ENCODE measurements at places on chromosomes 16 and 17. TPM values are rescaled to one million over a fixed set of nuclear protein-coding genes. Genes with fewer than 3 reads are reported as not detected.

DNA sequence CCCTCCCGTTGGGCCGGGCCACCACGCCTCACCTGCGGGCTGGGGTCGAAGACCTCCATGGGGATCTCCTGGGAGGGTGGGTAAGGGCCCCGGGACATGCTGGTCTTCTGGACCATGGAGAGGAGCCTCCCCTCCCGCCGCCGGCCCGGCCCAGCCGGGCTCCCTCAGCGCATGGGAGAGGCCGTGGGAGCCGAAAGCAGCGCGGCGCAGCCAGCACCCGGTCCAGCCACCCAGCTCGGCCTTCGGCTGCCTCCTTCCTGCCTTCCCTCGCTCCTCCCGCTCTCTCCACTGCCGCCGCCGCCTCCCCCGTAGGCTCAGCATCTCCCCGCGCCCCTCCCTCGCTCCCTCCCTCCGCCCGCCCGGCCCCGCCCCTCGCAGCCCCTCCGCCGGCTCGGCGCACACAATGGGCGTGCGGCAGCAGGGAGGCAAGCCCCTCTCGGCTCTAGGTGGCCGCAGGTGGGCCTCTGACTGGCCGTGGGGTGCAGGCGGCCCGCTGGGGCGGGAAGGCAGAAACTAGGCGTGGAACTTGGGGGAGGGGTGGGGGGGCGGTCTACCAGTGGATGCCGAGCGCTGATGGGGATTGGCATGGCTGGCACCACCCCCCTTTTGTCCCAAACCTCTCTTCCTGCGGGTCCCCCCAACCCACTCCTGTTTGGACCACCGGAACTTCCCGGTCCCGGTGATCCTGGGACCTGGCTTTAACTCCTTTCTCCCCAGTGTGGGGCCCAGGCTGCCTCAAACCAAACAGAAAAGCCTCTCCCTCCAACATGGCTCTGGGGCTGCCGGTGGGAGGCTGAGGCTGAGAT lies at the start of gene CACNB1:
Gene CACNB1, minus strand, starts transcription at position 290 of the 806 bp plus-strand sequence. Its CDS starts 174 bp downstream, at position 116.
- H3K27me3 ChIP-seq = no peaks in the 10 kb centered on the region
- DNase-seq = peak; percentile 87
- peaks cover 3% of the 10 kb centered on the region for H3K4me1 ChIP-seq
- peak within 1 kb of the TSS; percentile 66 for H3K27ac ChIP-seq
- peak within 1 kb of the TSS; percentile 63 for H3K4me3 ChIP-seq
- no peaks in the 10 kb centered on the region for H3K36me3 ChIP-seq

DNA sequence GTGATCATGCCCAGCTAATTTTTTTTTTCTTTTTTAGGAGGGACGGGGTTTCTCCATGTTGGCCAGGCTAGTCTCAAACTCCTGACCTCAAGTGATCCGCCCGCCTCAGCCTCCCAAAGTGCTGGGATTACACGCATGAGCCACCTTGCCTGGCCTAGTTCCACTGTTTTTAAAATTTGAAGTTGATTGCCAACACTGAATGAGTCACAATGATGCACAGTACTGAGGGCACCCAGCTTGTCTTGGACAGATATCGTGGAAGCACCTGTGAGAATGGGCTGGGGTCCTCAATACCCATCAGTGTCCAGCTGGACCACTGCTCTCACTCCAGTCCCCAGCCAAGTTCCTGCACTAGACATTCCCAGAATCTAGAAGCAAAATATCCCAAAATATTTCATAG lies 2.5 kb downstream of the KNOP1 start:
- DNase-seq = no peak
- H3K27me3 ChIP-seq = no peaks in the 10 kb centered on the region
- H3K4me3 ChIP-seq = no peak overlapping the region
- no peaks in the 10 kb centered on the region for H3K36me3 ChIP-seq
- no peak overlapping the region for H3K27ac ChIP-seq

GRCh38 chr17:56988901-56989572 lies 11.1 kb downstream of the SCPEP1 start:
- no peak overlapping the region for H3K27ac ChIP-seq
- H3K4me3 ChIP-seq = no peak overlapping the region
- H3K27me3 ChIP-seq = no peaks in the 10 kb centered on the region
- no peaks in the 10 kb centered on the region for H3K4me1 ChIP-seq
- no peak for DNase-seq
- no peaks in the 10 kb centered on the region for H3K36me3 ChIP-seq

DNA sequence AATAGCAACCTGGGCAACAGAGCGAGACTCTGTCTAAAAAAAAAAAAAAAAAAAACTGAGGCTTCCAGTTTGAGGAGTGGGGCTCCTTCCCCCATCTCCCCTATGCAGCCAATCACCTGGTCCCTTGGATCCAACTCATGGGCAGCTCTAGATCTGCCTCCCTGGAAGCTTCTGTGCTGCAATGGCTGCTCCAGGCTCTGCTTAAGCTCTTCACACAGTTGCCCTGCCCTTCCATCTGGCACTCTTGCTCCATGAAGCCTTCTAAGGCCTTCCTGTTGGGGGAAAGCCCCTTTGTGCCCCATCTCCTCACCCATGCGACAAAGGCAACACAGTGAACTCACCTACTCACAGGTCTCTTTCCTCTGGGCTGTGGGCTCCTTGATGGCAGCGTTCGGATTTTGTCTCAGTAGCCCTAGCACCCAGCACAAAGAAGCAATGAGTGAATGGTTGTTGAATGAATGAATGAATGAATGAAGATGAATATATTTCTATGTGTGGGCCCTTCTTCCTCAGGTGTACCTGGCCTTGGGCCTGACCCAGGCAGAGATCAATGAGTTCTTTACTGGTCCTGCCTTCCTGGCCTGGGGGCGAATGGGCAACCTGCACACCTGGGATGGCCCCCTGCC lies 1.9 kb downstream of the NAGLU start:
- DNase-seq = no peak
- no peaks in the 10 kb centered on the region for H3K36me3 ChIP-seq
- H3K4me3 ChIP-seq = no peak overlapping the region
- no peaks in the 10 kb centered on the region for H3K4me1 ChIP-seq
- H3K27me3 ChIP-seq = no peaks in the 10 kb centered on the region

DNA sequence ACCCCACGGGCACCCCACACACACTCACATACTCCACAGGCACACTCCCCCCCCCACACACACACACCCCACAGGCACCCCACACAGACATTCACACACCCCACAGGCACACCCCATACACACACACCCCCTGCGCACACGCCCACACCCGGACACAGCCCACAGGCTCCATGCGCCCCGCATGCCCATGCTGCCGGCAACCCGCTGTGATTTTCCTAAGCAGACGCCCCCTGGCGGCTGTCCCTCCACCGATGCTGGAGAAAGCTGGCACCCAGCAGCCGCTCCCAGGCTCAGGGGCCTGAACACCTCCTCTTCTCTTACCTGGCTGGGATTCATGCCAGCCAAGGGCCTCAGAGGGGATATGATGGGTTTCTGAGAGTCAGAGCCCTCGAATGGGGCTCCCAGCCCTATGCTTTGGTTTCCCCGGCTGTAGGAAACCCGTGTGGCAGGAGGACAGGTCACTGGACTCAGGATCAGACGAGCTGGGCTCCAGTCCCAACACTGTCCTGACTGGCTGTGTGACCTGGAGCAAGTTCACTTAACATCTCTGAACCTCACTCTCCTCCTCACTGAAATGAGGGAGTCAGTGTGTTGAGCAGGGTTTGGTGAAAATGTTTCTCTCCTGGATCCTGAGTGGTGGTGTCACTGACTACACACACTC lies 19.6 kb upstream of the TNFRSF13B start:
- no peaks in the 10 kb centered on the region for H3K4me1 ChIP-seq
- peak; percentile 89 for DNase-seq
- H3K27ac ChIP-seq = no peak overlapping the region
- no peaks in the 10 kb centered on the region for H3K27me3 ChIP-seq
- H3K36me3 ChIP-seq = no peaks in the 10 kb centered on the region

TUBB3 gene
- total RNA-seq = 5.6 TPM

GRCh38 chr16:77974883-77975282 lies 47.5 kb upstream of the CLEC3A start:
- no peak for DNase-seq
- H3K27me3 ChIP-seq = no peaks in the 10 kb centered on the region
- H3K27ac ChIP-seq = no peak overlapping the region
- no peaks in the 10 kb centered on the region for H3K4me1 ChIP-seq

DNA sequence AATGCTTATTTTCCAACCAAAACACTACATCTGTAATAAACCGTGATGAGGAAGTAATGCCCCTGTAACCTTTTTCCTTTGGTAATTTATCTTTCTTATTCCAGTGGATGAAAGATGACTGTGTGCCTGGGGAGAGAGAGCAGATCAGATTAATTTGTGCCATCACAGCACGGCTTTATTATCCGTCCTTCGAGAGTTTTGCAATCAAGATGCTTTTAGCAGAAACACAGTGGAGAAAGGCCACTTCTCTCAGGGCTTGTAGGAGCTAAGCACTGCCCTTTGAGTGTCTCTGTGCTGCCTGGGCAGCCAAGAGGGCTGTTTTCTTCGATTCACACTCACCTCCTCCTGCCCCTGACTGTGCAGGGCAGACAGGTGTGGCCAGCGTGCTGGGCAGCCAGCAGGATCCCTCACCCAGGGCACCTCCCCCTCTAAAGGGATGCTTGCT lies 190.2 kb downstream of the PRKCA start:
- H3K27me3 ChIP-seq = no peaks in the 10 kb centered on the region
- H3K4me1 ChIP-seq = no peaks in the 10 kb centered on the region

DNA sequence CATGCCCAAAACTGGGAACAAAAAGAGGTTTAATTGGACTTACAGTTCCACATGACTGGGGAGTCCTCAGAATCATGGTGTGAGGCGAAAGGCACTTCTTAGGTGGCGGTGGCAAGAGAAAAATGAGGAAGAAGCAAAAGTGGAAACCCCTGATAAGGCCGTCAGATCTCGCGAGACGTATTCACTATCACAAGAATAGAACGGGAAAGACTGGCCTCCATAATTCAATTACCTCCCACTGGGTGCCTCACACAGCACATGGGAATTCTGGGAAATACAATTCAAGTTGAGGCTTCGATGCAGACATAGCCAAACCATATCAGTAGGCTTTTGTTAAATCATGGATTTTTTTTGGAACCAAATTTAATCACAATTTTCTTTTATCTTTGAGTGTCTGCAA lies 24.4 kb downstream of the RBL2 start:
- H3K27ac ChIP-seq = no peak overlapping the region
- DNase-seq = no peak
- peaks cover 11% of the 10 kb centered on the region for H3K36me3 ChIP-seq
- H3K4me1 ChIP-seq = no peaks in the 10 kb centered on the region
- no peaks in the 10 kb centered on the region for H3K27me3 ChIP-seq

GRCh38 chr17:1190751-1191331 lies 11.1 kb upstream of the ABR start:
- no peaks in the 10 kb centered on the region for H3K36me3 ChIP-seq
- no peak overlapping the region for H3K4me3 ChIP-seq
- no peaks in the 10 kb centered on the region for H3K4me1 ChIP-seq
- H3K27ac ChIP-seq = no peak overlapping the region
- H3K27me3 ChIP-seq = no peaks in the 10 kb centered on the region

ALDH3A1 gene
- total RNA-seq = 0.27 TPM

KRT20 gene
- not detected for total RNA-seq

GRCh38 chr17:73667181-73667959 lies 23.1 kb upstream of the SDK2 start:
- no peaks in the 10 kb centered on the region for H3K4me1 ChIP-seq
- no peaks in the 10 kb centered on the region for H3K36me3 ChIP-seq
- no peak overlapping the region for H3K27ac ChIP-seq
- H3K27me3 ChIP-seq = no peaks in the 10 kb centered on the region

DNA sequence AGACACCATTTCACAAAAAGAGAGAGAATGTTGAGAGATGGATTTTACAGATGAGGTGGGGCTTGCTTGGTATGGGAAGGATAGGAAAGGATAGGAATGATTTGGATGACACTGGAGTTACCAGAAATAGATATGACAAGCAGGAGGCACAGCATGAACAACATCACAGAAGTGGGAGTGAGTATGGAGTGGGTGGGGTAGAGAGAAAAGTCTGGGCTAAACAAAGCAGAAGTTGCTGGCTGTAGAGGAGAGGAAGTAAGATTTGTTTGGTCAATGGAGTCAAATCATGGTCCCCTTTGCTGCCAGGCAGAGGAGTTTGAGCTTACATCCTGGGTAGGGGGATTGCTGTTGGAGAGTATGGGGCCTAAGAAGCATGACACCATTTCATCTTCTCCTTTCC lies 101.7 kb downstream of the VAT1L start:
- H3K27me3 ChIP-seq = no peaks in the 10 kb centered on the region
- H3K27ac ChIP-seq = no peak overlapping the region
- no peak overlapping the region for H3K4me3 ChIP-seq
- no peaks in the 10 kb centered on the region for H3K36me3 ChIP-seq
- peaks cover 3% of the 10 kb centered on the region for H3K4me1 ChIP-seq

- H3K27ac ChIP-seq = no peak overlapping the region
- H3K4me1 ChIP-seq = no peaks in the 10 kb centered on the region
- H3K4me3 ChIP-seq = no peak overlapping the region
These were observed 11.3 kb downstream of the MMP2 start for GRCh38 chr16:55490301-55490700.

GRCh38 chr17:21077281-21077680 lies 34.5 kb upstream of the USP22 start:
- H3K4me3 ChIP-seq = no peak overlapping the region
- H3K4me1 ChIP-seq = no peaks in the 10 kb centered on the region
- no peaks in the 10 kb centered on the region for H3K27me3 ChIP-seq
- H3K36me3 ChIP-seq = no peaks in the 10 kb centered on the region
- no peak overlapping the region for H3K27ac ChIP-seq

DNA sequence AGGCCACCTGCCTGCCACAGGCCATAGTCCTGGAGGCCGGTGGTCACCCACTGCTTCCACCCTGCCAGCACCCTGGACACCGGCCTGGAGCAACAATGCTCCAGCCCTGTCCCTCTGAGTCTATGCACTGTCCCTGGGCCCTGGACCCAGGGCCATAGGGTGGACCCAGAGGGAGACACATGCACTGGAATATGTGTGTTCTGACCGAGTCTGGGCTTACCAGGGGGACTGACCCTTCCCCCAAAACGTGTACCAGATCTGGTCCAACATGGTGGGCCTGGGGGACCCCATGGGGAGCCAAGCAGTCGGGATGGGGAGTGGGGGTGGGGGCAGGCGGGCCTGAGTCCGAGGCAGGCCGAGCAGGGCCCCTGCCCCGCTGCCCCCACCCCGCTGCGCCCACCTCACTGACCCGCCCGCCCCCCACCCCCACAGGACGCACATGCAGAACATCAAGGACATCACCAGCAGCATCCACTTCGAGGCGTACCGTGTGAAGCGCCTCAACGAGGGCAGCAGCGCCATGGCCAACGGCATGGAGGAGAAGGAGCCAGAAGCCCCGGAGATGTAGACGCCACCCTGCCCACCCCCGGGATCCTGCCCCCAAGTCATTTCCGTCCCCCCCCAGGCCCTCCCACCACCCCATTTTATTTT lies 357.4 kb downstream of the SEC14L1 start:
- no peaks in the 10 kb centered on the region for H3K4me1 ChIP-seq
- H3K27me3 ChIP-seq = no peaks in the 10 kb centered on the region
- no peak overlapping the region for H3K4me3 ChIP-seq
- DNase-seq = peak; percentile 65

MYH3 gene
- total RNA-seq = 4.4 TPM

IL21R gene
- total RNA-seq = 3.8 TPM

GRCh38 chr17:79201536-79202227 lies 127.1 kb downstream of the ENGASE start:
- no peaks in the 10 kb centered on the region for H3K36me3 ChIP-seq
- no peak overlapping the region for H3K27ac ChIP-seq
- H3K27me3 ChIP-seq = no peaks in the 10 kb centered on the region

- H3K4me3 ChIP-seq = no peak overlapping the region
- no peaks in the 10 kb centered on the region for H3K36me3 ChIP-seq
- H3K27me3 ChIP-seq = no peaks in the 10 kb centered on the region
- H3K27ac ChIP-seq = no peak overlapping the region
- no peaks in the 10 kb centered on the region for H3K4me1 ChIP-seq
- peak; percentile 71 for DNase-seq
These were observed 188.7 kb upstream of the GSE1 start for GRCh38 chr16:85424260-85425073.
